Stimulated activated CD8-positive, alpha-beta memory T cell treated with anti-CD3 and anti-CD28 coated beads, Interleukin-15, amount 100 ng/mL, for 48 hours (primary cell): ENCODE measurements at places on chromosomes 16 and 17.

- no peak for DNase-seq
Observed at GRCh38 chr16:24538756-24539294, 541 bp upstream of the RBBP6 start.

GRCh38 chr17:61400717-61401388 is 1.2 kb downstream of the TBX2 start:
- DNase-seq = no peak

- no peak for DNase-seq
Observed at GRCh38 chr16:48347191-48347865, 37.9 kb downstream of the SIAH1 start.

- no peak for DNase-seq
Observed at GRCh38 chr16:66131895-66132294, 234.6 kb upstream of the CDH5 start.

GRCh38 chr16:87065446-87066132 is 251.6 kb downstream of the C16orf95 start:
- no peak for DNase-seq

DNA sequence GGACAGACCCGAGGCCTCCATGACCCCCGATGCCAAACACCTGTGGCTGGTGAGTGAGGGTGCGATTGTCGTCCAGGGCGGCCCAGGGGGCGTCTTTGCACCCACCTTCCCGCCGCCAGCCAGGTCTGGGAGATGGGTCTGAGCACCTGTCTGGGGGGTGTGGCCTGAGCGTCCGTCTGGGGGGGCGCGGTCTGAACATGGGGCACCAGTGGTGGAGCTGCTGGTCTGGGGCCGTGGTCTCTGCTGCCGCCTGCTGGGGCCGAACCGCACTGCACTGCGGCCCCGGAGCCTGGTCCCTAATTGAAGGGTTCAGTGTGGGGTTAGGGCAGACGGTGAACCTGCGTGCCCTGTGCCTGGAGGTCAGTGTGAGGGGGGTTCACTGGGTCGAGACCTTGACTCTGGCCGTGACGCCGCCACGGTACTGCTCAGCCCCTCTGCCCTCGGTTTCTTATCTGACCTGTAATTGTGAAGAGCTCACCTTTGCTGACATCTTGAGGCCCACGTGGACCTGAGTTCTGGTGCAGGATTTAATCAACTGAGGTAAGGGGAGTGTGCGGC is 12.6 kb upstream of the TCF25 start:
- DNase-seq = peak; percentile 61

DNA sequence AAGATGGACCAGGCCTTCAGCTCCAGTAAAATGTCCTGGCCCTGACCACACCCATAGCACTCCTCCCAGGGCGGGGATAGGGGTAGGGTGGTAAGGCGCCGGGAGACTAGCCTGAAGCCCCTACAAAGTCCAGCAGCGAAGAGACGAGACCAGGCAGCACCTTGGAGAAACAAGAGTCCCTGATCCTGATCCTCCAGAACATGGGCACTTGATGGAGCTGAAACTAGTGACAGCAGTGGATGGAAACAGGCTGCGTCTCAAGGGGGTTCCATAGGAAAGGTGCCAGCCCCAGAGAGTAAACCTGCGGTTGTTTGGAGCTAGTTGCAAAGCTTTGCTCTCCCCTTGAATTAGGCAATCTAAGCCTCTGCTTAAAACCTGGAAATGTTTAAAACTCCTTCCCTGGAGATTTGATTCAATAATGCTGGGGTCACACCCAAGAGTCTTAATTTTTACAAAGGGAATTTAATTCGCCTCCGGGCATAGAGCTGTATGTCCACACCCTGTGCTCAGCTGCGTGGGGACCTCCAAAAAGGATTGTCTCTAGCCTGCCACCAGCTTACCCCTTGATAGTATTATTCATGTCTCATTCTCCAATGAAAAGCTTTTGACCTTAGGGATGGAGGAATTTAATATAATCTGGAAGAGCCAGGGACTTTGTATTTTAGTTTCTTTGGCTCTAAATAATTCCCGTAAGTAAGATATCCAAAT is 258.6 kb downstream of the PMP22 start:
- no peak for DNase-seq
